HCEC 1CT (cell line): ENCODE measurements at places on chromosomes 5 and 9.

DNA sequence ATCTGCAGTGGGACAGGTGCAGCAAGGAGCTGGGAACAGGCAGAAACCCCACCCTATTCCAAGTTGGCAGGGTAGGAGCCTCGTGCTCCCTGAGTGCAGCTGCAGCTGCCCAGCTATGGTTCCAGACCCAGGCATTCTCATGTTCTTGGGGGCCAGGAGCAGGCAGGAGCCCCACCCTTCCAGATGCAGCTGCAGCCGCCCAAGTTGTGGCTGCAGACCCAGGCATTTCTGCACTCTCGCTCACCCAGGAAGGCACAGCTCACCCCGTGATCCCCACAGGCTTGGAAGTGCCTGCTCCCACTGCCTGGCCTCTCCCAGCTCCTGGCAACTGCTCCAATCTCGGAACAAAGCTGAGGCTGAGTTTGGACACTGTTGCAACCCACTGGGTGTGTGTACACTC, 275.8 kb upstream of the ADRA1B start:
- no peak for DNase-seq

DNA sequence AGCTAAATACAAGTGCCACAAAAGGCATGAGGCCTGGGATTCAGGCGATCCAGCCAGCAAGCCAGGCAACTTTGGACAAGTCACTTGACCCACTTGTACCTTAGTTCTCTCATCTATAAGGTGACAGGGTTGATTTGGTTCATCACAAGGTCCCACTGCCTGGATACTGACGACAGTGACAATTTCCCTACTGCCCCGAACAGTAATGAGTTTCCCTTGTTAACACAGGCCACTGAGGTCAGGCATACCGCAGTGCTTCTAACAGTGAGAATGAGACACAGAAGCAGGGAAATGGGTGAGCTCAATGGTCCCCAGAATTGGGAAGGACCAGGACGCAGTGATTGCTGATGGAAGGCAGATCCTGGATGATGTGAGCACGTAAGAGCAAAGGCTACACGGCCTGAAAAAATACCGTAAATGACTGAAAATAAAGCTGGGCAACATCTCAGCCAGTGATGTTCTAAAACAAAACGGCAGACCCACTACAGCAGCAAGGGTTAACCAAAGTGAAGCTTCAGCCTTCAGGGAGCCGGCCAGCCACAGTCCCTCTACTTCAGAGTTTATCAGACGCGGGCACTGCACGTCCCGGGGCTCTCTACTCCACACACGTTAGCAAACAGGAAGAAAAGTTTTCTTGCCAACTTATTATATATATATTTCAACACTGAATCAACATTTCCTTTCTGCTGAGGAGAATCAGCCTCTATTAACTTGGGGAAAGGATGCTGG, 846 bp downstream of the MGAT1 start:
- DNase-seq, result no peak

- DNase-seq, result no peak
Measured at GRCh38 chr9:98372077-98372836, 116.8 kb upstream of the TBC1D2 start.

- DNase-seq, result no peak
Measured at GRCh38 chr9:85053206-85053786, 383.8 kb downstream of the NTRK2 start.

GRCh38 chr9:77597057-77597456, 51.1 kb downstream of the GNA14 start:
- DNase-seq, result peak; percentile 8

- DNase-seq, result no peak
Measured at GRCh38 chr9:97774673-97775072, 77.5 kb upstream of the XPA start.

GRCh38 chr9:136019681-136020060, 58.5 kb upstream of the UBAC1 start:
- no peak for DNase-seq

- peak; percentile 68 for DNase-seq
Measured at GRCh38 chr5:144195448-144195847, 24.8 kb downstream of the KCTD16 start.

DNA sequence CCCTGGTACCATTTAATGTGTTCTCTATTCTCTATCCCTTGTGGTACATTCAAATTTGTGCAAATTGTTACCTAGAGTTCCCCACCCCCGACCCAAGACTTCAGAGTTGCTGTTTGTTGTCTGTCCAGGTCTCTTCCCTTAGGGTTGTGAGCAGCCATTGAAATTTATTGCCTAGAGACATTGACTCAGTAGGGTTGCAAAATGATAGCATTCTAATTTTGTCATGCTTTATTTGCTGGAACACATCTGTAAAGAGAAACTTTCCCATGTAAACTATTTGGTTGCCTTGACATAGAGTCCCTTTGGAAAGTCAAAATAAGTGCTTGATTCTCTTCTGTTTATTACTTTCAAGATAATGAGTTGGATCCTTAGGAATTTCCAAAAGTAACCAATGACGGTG, 91.7 kb upstream of the KLF9 start:
- no peak for DNase-seq

GRCh38 chr9:110874963-110875674, 163.2 kb downstream of the LPAR1 start:
- no peak for DNase-seq

GRCh38 chr5:177304392-177305119, 957 bp downstream of the PRELID1 start:
- DNase-seq, result no peak

DNA sequence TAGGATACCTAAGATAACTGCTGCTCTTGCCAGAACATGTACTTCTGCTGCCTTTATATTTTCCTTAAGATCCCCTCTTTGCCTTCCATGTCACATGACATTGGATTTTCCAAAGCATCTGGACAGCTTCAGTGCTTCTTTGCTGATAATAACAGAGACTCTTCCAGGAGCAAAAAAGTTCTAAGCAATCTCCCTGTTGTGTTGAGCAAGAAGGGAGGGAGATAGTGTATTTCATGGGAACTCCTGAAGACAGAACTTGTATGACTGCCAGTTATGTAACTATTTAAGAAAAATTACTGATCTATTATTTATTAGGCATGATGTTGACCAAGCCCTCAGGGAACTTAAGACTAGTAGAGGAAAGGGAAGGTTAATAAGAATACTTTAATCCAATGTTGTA, 454.7 kb downstream of the SPATA31D1 start:
- no peak for DNase-seq

DNA sequence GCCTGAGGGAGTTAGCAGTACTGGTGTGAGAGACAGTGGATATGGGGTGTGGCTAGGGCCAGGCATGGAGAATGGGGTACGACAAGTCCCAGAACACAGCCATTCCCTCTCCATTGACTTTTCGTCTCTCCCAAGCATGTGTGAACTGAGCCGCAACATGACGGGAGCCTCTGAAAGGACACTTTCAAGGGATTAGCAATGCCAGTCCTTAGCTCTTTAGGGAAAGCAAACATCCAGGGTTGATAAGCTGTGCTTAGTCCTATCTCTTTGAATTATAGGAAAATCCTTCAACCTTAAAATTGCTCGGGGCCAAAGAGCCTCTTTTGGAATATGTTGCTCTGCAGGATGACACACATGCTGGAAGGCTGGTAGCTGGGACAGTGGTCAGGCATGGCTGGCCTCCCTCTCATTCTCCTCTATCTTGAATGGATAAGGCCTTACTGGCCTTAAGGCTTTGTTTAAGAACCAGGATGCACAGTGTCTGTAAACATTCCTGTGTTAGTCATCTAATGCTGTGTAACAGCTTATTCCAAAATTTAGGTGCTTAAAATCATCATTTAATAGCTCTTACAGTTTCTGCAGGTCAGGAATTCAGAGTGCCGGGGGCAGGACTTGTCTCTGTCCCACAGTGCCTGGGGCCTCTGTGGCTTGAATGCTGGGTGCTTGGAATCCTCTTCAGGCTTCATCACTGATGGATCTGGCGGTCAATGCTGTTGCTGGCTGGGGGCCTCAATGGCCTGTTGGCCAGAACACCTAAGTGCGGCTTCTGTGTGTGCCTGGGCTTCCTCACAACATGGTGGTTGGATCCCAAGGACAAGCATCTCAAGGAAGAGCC, 95.3 kb downstream of the PTTG1 start:
- DNase-seq, result no peak

DNA sequence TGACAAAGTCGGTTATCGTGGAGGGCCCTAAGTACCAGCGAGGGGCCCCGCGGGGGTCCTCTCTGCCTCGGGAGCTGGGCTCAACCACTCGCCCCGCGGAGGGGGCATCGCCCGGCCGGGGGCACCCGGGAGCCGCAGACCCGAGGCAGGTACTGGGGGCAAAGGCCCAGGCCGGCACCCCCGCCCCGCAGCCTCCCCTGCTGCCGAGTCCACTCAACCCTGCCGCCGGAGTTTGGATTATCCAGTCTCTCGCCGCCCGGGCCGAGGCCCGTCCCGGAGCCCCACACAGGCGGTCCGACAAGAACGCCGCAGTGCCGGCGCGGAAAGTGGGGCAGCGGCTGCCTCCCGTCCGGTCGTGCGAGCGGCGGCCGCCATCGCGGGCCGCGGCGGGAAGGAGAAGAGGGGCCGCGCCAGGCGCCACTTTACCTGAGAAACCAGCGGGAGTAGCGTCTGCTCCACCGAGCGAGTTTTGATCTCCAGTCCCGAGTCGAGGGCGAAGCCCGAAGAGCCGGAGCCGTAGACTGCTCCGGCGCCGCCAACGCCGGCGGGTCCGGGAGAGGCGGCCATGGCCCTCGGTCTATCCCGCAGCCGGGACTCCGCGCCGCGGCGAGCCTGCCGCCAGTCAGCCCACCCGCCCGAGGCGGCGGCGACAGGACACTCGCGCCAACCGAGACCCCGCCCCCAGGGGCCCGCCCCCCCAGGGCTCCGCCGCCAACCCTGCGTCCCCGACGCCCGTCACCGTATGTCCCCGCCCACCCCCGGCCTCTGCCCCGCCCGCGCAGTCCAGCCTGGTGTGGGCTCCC, at the start of gene CTNNAL1:
TSS of gene CTNNAL1 (minus strand) at position 624 of the 803 bp plus-strand sequence. CDS start at position 567, 57 bp downstream.
- peak; percentile 85 for DNase-seq

DNA sequence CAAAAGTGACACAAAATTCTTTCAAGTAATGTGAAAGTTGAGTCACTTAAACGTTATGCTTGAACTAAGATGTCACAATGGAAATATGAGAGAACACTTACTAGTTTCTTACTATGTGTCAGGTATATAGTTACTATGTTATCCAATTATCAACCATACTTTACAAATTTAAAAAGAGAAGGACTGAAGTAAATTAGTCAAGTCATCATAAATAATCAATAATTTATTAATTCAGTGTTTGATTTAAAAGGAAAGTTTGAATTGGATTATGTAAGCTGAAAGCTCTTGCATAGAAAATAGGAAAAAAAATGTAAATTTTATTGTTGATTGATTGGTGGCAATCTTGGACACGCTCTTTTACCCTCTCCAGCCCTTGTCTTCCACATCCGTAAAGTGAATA, 76.3 kb downstream of the GABRA1 start:
- DNase-seq, result no peak

GRCh38 chr9:89426384-89426961, 71.4 kb downstream of the SEMA4D start:
- DNase-seq, result no peak

- no peak for DNase-seq
Measured at GRCh38 chr5:30401479-30402058, 791.9 kb upstream of the CDH6 start.

DNA sequence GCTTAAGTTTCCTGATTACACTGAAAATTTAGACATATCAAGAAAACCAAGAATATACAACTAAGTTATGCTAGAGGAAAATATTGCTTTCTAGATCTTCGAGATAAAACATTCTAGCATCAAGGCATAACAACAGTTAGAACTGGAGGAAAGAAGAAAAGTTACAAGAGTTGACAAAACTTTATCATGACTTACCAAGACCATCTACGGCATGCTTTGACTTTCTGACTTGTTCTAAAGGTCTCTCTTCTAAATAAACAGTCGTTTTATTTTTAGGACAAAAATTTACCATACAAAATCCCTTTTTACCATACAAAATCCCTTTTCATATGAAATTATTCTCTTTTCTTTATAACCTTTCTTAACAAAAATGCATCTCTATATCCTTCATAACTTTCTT, 1110.1 kb upstream of the CDH10 start:
- DNase-seq, result no peak

- DNase-seq, result no peak
Measured at GRCh38 chr9:98220911-98221310, 28.5 kb upstream of the CORO2A start.

GRCh38 chr5:142955628-142956027, 185.5 kb downstream of the ARHGAP26 start:
- DNase-seq, result no peak

GRCh38 chr5:87030699-87031098, 237.0 kb upstream of the RASA1 start:
- DNase-seq, result no peak

GRCh38 chr9:35453786-35454185, 36.1 kb upstream of the RUSC2 start:
- DNase-seq, result no peak

GRCh38 chr5:154899151-154899816, 38.7 kb downstream of the GEMIN5 start:
- DNase-seq, result no peak

DNA sequence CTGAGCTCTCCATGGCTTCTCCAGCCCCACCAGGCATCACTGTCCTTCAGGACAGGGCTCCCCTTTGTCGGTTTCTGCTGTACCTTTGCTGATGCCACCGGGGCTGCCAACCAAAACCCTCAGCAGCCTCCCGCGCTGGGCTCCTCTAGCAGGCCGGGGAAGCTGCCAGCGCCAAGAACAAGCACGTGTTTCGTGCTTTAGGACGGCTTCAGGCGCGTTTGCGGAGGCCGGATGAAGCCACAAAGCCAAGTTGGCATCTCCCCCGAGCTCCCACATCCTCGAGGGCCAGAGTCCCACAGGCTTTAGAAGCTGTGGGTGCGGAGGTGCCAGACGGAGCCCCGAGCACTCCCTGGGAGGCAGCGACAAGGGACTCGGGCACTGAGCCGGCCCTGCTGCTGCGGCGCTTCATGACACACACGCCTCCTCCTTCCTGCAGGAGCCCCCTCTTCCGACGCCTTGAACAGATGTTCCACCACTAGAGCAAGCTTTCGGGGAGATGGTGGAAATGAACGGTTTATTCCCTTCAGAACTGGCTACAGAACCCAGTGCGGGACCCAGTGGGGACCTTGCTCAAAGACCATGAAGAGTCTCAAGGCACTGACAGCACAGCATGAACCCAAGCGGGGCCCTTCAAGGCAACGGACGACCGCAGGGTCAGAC, 36.7 kb downstream of the SARDH start:
- DNase-seq, result no peak

- peak; percentile 29 for DNase-seq
Measured at GRCh38 chr5:95727764-95728191, 3.4 kb upstream of the RHOBTB3 start.

DNA sequence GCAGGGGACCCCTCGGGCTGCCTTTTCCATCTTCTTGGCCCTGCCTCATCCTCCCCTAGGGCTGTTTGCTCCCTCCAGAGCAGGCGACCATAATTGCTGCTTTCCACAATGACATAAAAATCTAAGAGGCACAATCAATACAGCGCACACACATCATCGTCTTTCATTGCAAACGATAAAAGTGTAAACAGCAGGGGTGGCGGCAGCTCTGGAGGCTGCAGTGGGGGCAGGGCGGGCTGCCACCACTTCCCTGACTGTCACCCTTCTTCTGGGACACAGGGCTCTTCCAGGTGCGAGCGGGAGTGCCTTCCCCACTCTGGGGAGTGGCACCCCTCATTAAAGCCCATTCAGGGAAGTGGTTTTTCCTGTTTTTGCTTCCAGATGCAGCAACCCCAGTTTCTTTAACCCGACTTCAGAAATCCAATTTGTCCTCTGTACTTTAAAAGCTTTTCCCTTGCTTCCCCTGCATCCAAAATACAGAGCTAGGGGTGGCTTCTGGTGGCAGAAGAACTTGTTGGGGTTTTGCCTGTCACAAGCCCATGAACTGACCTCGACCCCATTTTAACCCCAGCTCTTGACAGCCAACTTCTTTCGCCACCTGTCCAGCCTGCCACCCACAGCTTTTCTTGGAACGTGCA, 45.7 kb downstream of the TSPAN17 start:
- DNase-seq, result no peak

- no peak for DNase-seq
Measured at GRCh38 chr5:115709585-115709984, 83.7 kb upstream of the TMED7 start.
